ENCODE measurements at places on chromosomes 3 and 15. TPM values are rescaled to one million over a fixed set of nuclear protein-coding genes. Genes with fewer than 3 reads are reported as not detected.

Gene PTX3
- total RNA-seq: 36.9 TPM

Gene SLC2A2
- total RNA-seq: not detected

Gene CD200
- 20.8 TPM for total RNA-seq

Gene DAZL
- not detected for total RNA-seq

- H3K36me3 ChIP-seq: no peaks in the 10 kb centered on the region
- no peaks in the 10 kb centered on the region for H3K27me3 ChIP-seq
- no peak overlapping the region for H3K4me3 ChIP-seq
- H3K4me1 ChIP-seq: no peaks in the 10 kb centered on the region
- no peak for DNase-seq
These were observed 31.9 kb upstream of the ADGRG7 start for GRCh38 chr3:100577382-100578008.

DNA sequence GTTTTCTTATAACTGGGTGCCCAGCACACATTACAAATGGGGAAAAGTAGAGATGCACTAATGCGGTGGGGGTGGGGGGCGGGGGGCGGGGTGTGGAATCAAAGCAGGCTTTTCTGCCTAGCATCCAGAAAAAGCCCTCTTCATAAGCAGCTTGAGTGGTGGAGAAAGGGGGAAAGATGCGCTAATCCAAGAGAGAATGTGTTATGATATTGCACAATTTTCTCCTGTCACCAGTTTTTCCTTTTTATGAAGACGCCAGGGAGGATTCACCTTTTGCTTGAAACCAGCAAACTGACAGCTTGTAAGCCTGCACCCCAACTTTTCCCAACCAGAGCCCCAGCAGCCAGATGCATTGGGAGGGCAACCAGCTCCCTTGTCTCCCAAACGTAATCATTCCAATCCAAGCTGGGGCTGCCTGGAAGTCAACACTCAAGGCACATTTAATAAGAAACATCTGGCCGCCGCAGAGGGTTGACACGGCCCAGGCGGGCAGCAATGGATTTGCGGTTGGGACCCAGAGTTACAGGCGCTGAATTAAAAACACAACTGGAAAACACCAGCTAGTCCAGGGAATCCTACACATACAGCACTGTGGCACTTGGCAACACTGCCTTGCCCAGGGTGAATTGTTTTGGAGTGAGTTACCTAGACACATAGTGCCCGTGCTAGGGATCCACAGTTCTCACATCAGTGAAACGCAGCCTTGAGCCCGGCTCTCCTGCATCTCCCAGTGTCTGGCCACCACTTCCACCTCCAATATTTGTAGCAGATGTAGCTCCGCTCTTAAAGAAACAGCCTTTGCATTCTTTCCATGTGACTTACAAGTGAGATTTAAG lies 218.5 kb upstream of the PRICKLE2 start:
- DNase-seq: no peak
- H3K4me1 ChIP-seq: no peaks in the 10 kb centered on the region
- H3K27ac ChIP-seq: peak overlapping the region; percentile 54
- H3K4me3 ChIP-seq: peak overlapping the region; percentile 63
- H3K36me3 ChIP-seq: no peaks in the 10 kb centered on the region

DNA sequence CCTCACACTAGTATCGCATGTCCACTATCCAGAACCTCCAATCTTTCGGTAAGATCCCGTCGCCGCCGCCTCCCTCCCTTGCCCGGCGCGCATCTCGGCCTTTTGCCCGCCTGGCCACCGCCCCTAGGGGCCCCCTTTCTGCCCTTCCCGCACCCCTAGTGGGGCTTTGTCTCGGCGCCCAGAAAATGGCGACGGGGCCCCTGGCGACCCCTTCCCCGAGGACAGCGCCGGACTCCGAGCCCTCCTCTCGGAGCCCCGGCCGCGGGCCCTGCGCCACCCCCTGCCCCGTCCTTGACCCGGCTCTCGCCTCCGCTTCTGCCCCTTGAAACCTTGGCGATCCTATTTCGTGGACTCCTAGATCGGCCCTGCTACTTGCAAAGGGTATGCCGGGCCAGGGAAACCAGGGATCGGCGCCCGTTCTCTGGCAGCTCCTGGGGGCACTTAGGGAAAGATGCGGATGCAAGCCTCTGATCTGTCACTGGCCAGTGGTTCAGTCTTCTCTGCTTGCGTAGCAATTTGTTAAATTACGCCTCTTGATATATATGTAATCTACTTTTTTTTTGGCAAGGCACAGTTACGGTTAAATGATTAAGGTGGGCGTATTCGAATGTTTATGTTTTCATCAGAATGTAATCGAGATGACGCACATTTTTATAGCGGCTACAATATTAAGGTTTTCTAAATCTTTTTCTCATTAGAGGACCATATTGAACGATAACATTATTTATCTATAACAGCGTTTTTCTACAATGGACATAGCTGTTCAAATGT lies 603 bp downstream of the EIF1B start:
- H3K27ac ChIP-seq: peak overlapping the region; percentile 92
- no peaks in the 10 kb centered on the region for H3K27me3 ChIP-seq
- H3K4me1 ChIP-seq: no peaks in the 10 kb centered on the region
- H3K4me3 ChIP-seq: peak overlapping the region; percentile 79
- peak; percentile 41 for DNase-seq

- no peaks in the 10 kb centered on the region for H3K27me3 ChIP-seq
- no peak overlapping the region for H3K4me3 ChIP-seq
- H3K27ac ChIP-seq: peak overlapping the region; percentile 96
- DNase-seq: no peak
These were observed 30.0 kb downstream of the CCNL1 start for GRCh38 chr3:157129803-157130466.

DNA sequence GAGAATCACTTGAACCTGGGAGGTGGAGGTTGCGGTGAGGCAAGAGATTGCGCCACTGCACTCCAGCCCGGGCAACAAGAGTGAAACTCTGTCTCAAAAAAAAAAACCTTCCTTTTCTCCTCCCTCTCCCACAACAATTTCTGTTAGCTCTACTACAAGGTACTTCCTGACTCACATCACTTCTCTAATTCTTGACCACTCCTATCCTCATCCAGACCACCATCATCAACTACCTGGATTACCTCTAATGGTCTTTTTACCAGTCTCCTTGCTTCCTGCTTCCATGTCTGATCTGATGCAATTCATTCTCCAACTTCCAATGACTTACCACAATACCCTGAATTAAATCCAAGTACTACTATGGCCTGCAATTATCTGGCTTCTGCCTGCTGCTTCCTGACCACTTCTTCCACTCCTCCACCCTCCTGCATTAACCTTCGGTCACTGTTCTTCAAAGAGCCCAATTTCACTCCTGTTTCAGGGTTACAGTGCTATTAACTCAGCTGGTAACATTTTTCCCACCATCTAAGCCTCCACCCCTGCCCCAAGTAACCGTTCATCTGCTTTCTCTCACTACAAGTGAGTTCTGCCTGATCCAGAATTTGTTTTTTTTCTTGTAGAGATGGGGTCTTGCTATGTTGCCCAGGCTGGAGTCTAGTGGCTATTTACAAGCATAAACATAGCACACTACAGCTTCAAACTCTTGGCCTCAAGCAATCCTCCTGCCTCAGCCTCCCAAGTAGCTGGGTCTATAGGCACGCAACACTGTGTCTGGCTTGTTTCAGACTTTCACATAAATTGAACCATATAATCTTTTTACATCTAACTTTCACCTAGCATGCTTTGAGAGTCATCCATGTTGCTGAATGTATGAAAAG lies 27.8 kb downstream of the DCAF1 start:
- no peaks in the 10 kb centered on the region for H3K36me3 ChIP-seq

DNA sequence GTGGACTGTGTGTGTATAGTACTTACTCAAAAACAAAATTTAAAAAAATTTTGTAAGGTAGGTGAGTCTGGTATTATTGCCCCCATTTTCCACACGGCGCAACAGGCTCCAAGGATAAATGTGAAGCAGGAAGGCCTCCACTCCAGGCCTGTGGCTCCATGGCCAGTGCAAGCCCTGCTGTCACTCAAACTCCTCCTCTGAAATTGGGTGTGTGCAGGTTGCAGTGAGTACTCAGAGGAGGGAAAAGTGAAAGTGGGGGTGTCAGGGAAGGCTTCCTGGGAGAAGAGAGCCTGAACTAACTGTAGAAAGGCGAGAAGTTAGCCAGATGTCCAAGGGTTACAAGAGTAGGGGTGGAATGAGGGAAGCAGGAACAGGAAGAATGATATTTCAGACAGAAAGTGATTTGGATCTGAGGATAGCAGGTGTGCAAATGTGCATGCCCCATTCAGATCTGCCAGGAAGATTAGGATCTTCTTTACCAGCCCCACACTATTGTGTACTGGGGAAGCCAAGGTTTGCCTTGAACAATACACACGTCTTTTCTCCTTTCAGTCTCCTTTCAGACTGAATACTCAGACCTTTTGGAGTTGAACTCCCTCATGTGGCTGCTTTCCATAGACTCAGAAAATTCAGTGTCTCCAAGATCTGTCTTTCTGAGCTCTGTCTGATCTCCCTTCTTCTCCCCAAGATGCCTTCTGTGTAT lies 48.7 kb upstream of the RYK start:
- H3K4me3 ChIP-seq: no peak overlapping the region
- H3K27me3 ChIP-seq: no peaks in the 10 kb centered on the region
- no peak for DNase-seq
- peak overlapping the region; percentile 68 for H3K27ac ChIP-seq
- H3K4me1 ChIP-seq: no peaks in the 10 kb centered on the region

DNA sequence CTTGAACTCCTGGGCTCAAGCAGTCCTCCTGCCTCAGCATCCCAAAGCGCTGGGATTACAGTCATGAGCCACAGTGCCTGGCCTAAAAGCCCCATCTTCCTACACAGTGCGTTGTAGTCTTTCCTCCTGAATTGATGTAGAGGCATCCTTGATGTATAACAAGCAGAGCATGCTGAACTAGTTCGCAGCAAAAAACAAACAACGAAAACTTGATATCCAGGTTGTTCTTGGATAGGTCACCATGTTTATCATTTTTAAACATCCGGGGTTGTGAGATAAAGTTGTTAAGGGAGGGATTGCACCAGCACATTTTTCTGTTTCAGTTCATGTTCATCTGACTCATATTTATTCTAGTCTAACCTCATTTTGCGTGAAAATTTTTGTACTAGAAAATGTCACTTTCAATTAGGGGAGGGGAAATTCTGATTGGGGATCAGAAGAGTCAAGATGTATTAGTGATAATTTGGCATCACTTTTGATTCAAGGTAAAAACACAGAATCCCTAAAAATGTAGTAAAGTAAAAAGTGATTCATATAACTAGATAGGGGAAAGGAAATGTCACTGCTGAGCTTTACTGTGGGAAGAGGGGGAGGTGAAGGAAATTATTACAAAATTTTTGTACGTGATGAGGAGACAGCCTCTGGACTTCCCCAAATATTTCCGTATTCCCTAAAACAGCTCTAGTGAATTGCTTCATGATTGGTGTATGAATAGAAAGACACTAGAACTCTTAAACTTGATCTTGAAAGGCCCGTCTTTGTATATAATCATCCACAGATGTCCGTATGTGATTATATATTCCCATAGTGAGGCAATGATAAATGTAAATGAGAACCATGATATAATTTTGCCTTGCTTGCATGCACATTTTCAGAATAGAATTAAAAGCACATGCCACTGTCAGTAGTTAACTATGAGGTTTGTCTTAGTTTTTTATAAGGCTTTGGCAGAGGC lies 22.9 kb downstream of the RAB8B start:
- H3K4me1 ChIP-seq: peaks cover 9% of the 10 kb centered on the region
- no peak for DNase-seq
- no peak overlapping the region for H3K4me3 ChIP-seq
- H3K27me3 ChIP-seq: no peaks in the 10 kb centered on the region
- H3K36me3 ChIP-seq: no peaks in the 10 kb centered on the region

GRCh38 chr3:196949285-196949619 lies 6.9 kb upstream of the NCBP2 start:
- H3K4me3 ChIP-seq: no peak overlapping the region
- H3K27ac ChIP-seq: no peak overlapping the region
- no peaks in the 10 kb centered on the region for H3K36me3 ChIP-seq
- H3K27me3 ChIP-seq: no peaks in the 10 kb centered on the region
- DNase-seq: no peak

All from breast epithelium (tissue), 4 donors.